ENCODE measurements at places on chromosomes 2 and 18.

GRCh38 chr2:52383541-52383940 is 1351.6 kb upstream of the NRXN1 start:
- no peak for DNase-seq

GRCh38 chr2:47457268-47457667 is 54.3 kb downstream of the MSH2 start:
- DNase-seq = no peak

DNA sequence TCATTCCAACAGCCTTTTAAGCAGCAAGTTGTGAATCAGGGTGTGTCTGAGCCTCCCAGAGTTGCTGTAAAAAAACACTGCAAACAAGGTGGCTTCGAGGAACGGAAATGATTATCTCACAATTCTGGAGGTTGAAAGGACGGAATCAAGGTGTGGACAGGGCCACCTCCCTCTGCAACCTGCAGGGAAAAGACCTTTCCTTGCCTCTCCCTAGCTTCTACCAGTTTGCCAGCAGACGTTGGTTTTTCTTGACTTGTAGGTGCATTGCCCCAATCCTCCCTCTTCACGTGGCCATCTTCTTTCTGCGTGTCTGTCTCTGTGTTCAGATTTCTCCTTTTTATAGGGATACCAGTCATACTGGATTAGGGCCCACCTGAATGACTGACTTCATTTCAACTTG is 24.8 kb upstream of the TMEM131 start:
- no peak for DNase-seq

GRCh38 chr2:9908639-9909038 is 42.9 kb upstream of the GRHL1 start:
- DNase-seq = no peak

DNA sequence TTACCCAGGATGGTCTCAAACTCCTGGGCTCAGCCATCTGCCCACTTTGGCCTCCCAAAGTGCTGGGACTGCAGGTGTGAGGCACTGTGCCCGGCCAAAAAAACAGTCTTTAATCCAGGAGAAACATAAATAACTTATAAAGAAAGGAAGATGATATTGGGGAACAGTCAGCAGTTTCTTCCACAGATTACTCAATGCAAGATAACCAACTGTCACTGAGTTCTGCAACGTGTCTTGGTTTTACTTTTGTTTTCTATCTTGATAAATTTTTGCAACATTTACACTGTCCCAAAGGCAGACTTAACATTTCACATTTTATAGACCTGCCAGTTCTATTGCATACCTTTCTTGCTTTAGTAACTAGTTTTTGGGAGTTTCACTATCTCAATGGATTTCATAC is 71.1 kb downstream of the ANKRD44 start:
- DNase-seq = no peak

- no peak for DNase-seq
These were observed 77.7 kb downstream of the GULP1 start for GRCh38 chr2:188369365-188369764.

DNA sequence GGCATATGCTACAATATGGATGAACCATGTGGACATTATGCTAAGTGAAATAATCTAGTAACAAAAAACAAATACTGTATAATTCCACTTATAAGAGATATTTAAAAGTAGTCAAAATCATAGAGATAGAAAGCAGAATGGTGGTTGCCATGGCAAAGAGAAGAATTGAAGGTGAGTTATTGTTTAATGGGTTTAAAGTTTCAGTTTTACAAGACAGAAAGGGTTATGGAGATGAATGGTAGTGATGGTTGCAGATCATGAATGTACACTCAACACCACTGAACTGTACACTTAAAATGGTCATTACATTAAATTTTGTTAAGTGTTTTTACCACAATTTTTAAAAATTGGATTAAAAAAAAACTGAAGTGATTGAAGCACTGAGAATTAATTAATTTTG is 298.2 kb upstream of the ZC3H15 start:
- DNase-seq = no peak

GRCh38 chr2:70985283-70985688 is 6.9 kb downstream of the ANKRD53 start:
- DNase-seq = no peak

DNA sequence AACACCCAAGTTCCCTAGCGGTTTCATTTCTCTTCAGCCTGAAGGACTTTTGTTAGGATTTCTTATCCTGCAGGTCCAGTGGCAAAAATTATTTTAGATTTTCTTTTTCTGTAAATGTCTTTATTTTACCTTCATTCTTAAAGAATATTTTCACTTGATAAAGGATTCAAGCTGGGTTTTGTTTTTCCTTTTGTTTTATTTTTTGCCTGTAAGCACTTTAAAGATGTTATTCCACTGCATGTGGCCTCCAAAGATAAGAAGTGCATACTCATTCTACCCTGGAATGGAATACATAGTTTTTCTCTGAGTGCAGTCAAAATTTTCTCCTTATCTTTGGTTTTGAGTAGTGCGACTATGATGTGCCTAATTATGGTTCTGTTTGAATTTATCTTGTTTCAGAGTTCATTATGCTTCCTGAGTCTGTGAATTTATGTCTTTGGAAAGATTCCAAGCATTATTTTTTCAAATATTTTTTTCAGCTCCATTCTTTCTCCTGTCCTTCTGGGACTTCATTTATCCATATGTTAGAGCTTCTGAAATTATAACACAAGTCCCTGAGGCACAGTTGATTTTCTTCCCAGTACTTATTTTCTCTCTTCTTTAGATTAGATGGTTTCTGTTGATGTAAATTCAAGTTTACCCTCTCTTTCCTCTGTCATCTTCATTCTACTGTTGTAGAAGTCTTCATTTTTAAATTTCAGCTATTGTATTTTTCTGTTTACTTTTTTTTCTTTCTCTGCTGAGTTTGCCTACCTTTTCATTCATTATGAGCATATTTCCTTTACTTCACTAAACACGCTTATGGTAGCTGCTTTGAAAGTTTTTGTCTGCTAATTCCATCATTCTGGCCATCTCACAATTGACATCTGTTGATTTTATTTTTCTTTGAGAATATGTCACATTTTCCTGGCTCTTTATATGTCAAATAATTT is 69.6 kb downstream of the MAPRE2 start:
- no peak for DNase-seq

DNA sequence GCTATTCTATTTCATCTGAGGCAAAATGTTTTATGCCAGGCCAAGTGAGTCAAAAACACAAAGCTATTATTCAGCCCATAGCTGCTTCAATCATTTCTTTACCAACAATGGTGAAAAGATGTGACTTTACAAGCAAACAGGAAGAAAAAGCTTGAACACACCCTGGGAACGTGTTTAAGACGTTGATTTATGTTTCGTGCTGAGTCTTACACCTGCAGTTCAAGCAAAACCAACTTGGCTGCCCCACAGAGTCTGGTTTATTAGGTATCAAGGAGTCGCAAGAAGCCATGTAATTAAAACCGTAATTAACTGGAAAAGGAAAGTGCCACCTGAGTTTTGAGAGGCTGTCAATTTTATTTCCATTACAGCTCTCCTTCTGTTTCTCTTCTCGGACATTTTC is 295.5 kb downstream of the MEIS1 start:
- DNase-seq = no peak

DNA sequence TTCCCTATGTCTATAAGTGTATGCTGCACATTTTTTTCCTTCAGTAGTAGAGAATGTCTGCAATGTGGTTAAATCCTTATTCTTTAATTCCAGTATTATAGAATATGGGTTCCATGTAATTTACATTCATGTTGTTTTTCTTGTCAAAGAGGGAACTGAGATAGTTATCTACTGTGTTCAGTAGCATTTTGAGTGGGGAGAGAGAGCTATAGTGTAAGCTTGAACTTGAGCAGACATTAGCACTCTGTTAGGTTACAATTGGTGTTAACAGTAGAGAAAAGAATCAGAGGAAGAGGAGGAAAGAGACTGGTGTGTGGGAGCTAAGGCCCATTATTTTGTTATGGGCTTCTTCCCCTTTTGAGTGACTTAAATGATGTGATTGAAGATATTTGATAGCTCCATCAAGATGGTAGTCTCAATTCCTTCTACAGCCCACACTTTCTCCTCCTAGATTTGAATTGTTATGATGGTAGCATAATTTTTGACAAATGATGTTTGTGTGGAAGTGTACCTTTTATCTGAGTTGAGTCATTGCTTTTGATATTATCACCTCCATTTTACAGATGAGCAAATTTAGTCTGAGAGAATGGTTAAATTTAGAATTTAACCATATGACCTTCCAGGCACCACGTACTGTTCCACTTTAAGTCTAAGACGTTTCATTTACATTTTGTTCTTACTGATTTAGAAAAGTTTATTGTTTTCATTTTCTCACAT is 71.3 kb downstream of the FMNL2 start:
- no peak for DNase-seq

DNA sequence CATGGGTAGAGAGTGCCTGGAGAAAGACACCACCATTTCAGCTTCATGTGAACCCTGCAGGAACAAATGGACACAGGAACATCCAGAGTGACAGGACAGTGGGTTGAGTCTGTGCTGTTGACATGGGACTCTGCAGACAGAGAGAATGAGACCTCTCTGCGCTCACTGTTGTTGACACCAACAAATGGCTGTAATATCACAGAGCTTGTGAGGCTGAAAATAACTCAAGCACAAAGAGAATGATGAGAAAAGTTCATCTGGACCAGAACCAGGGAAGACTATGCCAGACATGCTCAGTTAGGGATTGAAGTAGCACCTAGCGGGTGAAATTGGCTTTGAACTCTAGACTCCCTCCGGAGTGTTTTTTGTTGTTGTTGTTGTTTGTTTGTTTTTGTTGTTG is 37.0 kb upstream of the YWHAQ start:
- DNase-seq = no peak

DNA sequence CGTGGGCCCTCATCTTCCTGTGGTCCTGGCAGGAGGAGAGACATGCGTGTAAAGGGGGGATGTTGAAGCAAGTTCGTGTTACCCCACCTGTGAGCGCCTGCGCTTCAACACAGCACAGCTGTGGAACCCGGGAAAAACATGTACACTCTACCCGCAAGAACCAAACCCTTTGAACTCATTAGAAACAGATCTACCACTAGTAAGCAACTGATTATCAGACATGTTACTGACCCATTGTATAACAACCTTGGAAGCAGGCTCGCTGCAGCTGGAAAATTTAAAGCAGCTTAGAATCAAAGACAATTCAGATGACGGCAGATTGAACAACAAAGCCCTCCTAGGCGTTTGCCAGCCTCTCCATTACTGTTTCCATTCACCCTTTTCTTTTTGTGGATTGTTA is 771.7 kb upstream of the SALL3 start:
- DNase-seq = no peak

DNA sequence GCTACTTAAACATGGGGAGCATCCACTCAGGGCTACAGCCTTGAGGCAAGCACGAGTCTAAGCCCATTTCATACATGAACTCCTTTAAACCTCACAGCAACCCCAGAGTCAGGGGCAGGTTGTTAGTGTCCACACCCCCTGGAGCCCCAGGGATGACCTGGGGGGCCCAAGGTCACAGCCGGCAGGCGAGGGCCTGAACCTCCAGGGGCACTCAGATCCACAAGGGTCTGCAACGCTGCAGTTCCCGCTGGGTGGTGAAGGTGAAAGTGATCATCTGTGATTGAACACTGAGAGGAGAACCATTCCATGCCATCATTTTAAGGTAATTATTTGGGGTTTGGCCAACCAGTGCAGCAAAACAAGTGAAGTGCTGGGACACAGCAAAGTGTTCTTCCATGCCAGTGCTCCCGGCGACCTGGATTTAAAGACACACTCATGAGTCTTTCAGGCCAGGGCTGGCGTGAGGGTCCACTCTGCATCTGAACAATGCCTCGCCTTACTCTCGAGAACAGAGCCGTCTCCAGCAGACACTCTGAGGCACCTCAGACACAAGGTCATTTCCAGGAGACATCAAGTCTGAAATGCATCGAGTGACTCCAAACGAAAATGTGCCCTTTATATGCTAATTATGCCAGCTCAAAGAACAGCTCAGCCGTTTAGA is 61.6 kb upstream of the SNTG2 start:
- no peak for DNase-seq

DNA sequence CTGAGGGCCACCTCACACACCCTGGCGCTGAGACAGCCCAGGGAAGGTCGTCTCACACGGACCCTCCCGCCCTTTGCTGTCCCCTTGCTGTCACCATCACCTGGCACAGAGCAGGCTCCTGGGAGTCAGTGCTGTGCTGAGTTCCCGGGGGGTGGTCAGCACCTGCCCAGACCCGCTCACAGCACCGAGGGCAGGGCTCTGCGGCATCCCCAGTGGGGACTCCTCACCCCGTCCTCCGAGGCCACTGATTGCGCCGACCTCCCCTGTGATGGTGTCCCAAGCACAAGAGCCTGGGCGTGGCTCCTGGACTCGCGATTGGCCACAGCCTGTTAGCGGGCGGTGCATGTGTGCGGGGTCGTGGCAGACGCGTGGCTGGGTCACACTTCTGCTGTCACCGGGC is 65.9 kb downstream of the NFATC1 start:
- DNase-seq = no peak

DNA sequence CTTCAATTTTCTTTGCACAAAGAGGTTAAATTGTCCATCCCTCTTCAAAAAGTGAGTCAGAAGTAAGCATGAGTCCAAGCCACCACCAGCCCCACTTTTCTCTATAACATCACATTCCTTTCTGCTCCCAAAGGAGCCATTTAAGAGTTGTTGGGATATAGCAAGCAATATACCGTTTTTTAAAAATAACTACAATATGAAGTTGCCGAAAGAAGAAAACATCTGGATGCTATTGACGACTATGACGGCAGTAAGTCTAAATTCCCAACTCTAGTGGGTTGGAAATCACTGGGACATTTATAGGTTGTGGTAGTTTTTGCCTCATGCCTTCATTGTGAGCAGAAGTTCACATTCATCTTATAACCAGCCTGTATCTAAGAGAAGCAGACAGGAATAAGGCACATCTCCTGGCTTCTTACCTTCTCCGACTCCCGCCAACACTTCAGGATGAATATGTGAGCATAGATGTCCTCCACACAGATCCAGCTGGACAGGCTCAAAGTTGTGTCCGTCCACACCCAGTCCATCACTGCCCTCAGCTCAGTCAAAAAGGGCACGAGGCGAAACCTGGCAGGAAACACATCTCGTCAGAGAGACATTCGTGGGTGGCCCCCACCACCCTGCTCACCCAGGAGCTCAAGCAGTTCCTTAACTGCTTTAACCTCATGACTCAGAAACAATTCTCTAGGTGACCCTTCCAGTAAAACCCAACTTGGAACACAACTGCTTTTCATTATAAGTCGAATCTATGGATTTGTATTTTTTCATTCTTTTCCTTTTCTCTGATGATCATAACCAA is 163.6 kb downstream of the NAPG start:
- no peak for DNase-seq

- DNase-seq = no peak
These were observed 529 bp downstream of the SEMA4C start for GRCh38 chr2:96869281-96869821.

GRCh38 chr2:138760676-138761075 is 19.5 kb downstream of the NXPH2 start:
- no peak for DNase-seq

DNA sequence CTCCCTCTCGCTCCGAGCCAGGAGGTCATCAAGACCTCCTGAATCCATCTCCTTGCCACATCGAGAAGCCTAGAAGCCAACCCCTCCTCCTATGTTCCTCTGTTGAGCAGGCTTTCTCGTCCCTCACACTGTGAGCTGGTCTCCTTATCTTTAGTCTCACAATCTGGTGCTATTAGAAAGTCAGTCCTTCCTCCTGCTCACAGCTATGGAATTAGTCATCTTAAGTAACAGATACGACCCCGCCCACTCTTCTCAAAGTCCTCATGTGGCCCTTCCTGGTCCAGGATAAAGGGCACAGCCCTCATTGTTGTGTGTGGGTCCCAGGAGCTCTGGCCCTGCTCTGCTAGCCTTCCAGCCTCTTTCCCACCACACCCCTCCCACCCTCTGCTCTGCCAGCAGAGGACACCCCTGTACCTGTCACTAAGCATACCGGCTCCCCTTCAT is 41.4 kb upstream of the TRIB2 start:
- DNase-seq = no peak

- DNase-seq = peak; percentile 15
These were observed 43.0 kb upstream of the RAB6C start for GRCh38 chr2:129936334-129936934.
